Stimulated activated CD8-positive, alpha-beta memory T cell treated with anti-CD3 and anti-CD28 coated beads, Interleukin-15, amount 100 ng/mL, for 4 hours (primary cell): ENCODE measurements at places on chromosomes 13 and 19.

DNA sequence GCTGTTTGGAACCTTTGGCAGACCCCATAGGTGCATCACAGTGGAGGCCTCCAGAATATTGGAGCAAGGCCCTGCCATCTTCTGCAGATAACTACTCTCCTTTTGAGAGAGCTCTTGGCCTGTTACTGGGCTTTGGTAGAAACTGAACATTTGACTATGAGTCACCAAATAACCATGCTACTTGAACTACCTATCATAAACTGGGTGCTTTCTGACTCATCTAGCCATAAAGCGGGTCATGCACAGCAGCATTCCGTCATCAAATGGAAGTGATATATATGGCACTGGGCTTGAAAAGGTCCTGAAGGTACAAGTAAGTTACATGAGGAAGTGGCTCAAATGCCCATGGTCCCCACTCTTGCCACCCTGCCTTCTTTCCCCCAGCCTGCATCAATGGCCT lies 782.5 kb upstream of the SLITRK6 start:
- no peak for DNase-seq

GRCh38 chr19:20078581-20079031 lies 806 bp downstream of the ZNF90 start:
- no peak for DNase-seq

DNA sequence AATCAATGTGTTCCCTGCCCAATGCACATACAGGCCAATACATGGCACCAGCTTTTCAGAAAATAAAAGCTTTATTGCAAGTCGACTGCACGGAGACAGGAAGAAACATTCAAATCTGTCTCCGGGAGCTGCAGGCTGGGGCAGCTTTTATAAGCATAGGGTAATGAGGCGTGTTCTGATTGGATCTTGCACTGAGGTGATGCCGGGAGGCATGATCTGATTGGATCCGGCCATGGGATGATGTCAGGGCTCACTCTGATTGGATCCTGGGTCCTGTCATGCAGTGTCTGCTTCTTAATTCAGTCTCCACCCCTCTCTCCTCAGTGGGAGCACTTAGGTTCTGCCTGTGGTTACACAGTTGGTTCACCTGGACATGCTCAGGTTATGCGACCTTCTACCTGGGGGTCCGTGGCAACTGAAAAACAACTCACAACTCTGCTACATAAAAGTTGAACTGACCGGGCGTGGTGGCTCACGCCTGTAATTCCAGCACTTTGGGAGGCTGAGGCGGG lies 11.8 kb upstream of the FBN3 start:
- DNase-seq = no peak

GRCh38 chr13:42680748-42681147 lies 100.6 kb upstream of the FAM216B start:
- DNase-seq = no peak

DNA sequence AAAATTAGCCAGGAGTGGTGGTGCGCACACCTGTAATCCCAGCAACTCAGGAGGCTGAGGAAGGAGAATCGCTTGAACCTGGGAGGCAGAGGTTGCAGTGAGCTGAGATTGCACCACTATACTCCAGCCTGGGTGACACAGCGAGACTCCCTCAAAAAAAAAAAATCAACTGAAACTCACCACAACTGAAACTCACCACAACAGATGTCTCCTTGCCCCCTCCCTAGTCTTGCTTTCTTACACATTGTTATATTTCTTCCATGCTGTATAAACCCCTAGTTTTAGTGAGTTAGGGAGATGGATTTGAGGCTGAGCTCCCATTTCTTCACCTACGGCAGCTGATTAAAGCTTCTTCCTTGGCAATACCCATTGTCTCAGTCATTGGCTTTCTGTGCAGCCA lies 3.3 kb downstream of the ZIM3 start:
- no peak for DNase-seq

DNA sequence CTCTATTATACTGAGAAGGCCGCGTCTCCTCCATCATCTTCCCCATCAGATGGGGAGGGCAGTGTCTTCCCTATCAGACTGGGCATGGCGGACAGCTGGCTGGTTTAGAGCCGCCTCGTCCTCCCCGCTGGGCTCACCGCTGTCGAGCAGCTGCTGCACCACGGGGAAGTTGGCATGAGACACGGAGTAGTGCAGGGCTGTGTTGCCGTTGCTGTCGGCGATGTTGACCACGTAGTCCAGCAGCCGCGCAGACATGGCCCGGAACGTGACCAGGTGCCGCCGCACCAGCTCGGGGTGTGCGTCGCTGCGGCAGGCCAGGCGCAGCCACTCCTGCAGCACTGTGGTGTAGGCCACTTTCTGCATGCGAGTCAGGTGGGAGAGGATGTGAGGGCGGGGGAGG lies 18.8 kb upstream of the SPC24 start:
- DNase-seq = no peak
